ENCODE measurements at places on chromosomes 5 and 9.

- DNase-seq, result no peak
Observed at GRCh38 chr5:4699592-4699991, 440.5 kb upstream of the ADAMTS16 start.

DNA sequence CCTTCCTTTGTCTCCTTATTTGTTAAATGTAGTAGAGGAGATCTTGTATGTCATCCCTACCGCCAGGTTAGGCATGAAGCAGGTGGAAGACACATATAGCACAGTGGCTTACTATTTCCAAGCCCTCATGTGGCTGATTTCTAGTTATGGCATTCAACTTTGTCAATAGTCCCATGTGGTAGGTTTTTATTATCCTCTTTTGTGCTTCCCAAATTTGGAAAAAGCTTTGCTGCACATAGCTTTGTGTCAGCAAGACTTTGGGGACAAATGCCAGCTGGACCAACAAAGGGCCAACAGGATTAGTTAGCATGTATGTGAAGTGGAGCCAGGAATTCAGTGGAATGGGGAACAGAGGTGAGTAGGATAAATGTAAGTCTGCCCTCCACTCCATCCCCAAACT is 276.3 kb downstream of the PSAT1 start:
- no peak for DNase-seq

DNA sequence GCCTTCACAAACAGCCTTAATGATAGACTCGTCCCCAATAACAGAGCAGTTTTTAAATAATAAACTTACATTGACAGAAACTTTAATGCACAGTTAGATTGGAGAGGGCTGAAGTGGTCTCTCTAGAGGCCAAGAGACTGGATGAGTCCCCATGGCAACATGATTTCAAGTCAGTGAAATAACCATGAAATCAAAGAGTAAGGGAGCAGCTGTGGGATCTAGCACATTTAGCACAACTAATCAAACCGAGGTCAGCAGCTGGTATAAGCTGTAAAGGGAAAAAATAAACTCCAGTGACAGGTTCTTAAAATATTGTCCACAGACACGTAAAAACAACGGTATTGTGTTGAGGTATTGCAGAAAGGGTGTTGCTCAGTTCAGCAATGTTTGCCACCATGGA is 916.6 kb downstream of the DNAH5 start:
- DNase-seq, result no peak

GRCh38 chr9:13331320-13331719 is 51.8 kb upstream of the MPDZ start:
- DNase-seq, result no peak

DNA sequence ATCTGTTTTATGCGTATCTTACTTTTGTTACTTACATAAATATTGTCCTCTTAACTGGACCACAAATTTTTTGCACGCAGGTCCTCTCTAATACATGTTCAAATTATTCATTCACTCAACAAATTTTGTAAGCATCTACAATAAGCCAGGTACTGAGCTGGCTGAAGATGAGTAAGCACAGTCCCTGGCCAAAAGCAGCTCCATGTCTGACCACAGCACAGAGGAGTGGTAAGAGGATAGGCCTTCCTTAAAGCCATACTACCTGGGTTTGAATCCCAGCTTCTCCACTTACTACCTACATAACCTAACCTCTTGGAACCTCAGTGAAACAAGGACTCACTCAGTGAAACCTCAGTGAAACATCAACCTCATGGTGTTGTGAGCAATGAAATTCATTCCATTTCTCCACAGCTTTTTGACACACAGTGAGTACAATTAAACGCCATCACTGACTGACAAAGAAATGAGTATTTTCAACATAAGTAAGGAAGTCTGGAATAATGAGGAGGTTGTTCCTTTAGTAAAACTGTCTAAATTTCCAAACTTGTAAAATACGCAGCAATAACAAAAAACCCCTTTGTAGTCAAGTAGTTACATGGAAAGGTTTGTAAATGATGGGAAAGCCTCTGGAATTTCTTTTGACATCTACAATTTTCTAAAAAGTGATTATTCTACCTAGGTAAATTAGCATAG is 15.0 kb downstream of the PTAR1 start:
- DNase-seq, result no peak

GRCh38 chr5:152061095-152061494 is 136.4 kb upstream of the GLRA1 start:
- no peak for DNase-seq

GRCh38 chr9:116155698-116156039 is 2.1 kb downstream of the PAPPA start:
- peak; percentile 65 for DNase-seq

GRCh38 chr9:20041697-20042081 is 252.9 kb upstream of the SLC24A2 start:
- peak; percentile 75 for DNase-seq

- no peak for DNase-seq
Observed at GRCh38 chr9:115540091-115540490, 422.1 kb upstream of the TNC start.

DNA sequence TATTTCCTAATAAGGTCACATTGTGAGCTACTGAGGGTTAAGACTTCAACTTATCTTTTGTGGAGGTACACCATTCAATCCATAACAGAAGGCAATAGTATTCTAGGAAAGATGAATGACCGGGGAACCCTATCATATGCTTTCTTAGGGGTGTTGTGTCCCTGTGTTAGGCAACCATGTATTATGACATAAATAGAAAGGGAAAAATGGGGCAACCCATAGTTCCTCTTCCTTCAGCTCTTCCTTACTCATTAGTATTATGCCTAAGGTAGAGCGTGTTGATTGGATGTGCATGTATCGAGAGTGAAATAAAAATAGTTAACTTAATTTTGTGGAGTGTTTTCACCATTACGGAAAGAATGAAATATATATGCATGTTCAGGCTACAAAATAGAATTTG is 6.0 kb upstream of the CCNJL start:
- no peak for DNase-seq

- no peak for DNase-seq
Observed at GRCh38 chr9:103942200-103942599, 151.9 kb upstream of the SMC2 start.

DNA sequence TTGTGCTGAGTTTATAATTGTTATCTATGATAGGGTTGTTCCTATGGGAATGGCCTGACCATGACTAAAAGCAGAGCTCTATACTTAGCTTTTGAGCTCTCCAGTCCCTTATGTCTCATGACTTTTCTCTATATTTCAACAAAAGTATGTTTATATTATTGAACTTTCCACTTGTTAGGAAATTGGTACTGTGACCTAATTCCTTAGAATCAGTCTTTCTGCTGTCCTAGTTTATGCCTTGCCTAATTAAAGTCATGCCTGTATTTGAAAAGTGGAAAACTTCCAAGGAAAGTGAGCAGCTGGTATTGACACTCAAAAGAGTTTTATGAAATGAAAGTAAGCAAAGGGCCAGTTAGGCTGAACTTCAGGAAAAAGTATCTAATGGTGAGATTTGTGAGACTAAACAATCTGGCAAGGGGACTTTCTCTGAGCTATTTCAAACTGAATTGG is 68.6 kb downstream of the XRCC4 start:
- DNase-seq, result no peak

GRCh38 chr5:75566710-75567309 is 44.4 kb upstream of the ANKDD1B start:
- DNase-seq, result peak; percentile 85

DNA sequence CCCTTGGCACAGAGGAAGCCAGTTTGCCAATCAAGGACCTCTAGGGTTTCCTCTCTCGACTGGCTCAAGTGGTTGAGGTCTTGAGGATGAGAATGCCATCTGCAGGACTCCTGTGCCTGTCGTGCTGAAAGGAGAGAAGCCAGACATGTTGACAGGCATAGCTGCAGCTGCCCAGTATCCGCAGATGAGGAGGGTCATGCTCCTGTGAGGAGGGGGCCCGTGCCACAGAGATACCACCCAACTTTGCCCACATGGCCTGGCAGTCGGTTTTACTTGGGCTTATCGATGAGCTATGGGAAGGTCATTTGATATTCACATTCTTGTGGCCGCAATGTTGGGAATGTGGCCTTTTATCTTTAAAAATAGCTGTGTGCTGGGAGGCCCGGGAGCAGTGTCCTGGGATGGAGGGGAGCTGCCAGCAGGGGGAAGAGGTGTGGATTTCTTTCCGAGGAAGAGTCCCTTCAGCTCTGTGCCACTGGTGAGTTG is 17.4 kb downstream of the FRMPD1 start:
- no peak for DNase-seq

- no peak for DNase-seq
Observed at GRCh38 chr5:156526081-156526925, 199.3 kb downstream of the SGCD start.

- no peak for DNase-seq
Observed at GRCh38 chr9:83280790-83281189, 217.8 kb upstream of the RASEF start.

DNA sequence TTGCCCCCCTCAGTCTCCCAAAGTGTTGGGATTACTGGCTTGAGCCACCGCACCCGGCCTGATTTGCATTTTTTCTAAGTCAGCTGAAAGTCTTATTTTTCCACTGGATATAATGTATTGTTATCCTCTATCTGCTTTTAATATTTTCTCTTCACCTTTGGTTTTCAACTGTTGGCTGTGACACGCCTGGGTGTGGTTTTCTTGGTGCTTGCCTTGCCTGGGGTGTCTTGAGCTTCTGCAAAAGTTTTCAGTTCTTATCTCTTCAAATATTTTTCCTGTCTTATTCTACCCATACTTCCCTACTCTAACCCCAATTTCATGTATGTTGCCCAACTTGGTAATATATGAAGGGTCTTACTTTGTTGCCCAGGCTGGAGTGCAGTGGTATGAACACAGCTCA is 4.3 kb upstream of the MXD3 start:
- no peak for DNase-seq

DNA sequence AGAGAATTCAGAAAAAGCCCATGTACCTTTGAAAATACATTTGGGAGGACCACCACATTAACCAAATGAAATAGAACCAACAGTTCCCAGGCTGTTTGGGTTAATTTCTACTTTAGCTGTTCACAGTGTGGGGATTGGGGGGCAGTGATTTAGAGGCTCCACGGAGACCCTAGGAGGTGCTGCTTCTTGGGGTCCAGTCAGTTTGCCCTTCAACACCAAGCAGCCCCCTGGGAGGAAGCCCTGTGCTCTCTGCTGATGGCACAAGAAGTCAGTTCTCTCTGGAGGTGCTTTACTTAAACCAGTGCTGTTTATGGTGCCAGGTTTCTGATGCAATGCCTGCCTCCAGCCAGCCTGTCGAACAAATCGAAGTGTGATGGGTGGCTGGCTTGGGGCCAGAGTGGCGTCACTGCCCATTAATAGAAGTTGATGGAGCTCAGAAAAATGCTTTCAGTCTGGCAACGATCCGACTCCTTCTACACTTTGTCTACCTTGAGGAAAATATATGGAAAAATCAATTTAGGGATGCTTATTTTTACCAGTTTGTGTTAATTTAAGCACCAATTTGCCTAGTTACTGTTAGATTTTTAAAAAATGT is 134.0 kb downstream of the SNX18 start:
- peak; percentile 91 for DNase-seq

DNA sequence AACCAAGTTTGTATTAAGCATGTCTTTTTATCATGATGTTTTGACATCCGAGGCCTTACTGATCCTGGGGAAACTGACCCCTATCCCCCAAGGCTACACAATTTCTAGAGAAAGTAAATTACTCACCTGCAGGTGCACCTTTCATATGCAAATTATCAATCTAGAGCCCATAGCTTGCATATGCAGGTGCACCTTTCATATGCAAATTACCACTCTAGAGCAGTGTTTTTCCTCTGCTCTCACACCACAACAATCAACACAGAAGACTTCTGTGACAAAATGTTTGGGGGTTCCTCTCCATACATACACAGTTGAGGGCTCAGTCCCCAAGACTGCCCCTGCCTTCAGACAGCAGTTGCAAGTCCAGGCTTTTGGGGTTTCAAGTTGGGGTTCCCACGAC is 203.7 kb upstream of the RORB start:
- no peak for DNase-seq

DNA sequence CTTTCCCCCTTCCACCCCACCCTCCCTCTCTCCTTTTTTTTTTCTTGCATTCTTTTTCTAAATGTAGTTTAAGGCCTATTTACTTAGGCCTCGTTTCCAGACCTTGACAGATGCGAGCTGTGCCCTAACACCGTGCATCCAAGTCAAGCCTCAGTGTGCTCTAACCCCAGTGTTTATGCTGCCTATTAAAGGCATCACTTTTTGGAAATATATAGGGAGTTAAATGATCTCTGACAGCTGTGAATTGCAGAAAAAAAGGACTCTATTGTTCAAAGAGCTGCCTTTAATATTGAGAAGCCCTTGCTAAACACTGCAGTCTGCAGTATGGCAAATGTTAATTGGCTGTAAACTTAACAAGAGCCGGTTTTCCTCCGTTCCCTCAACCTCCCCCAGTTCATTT is 270.4 kb upstream of the TUT7 start:
- no peak for DNase-seq

- DNase-seq, result no peak
Observed at GRCh38 chr5:2817031-2817603, 65.6 kb upstream of the IRX2 start.

GRCh38 chr9:129944506-129945116 is 98.4 kb downstream of the FNBP1 start:
- peak; percentile 50 for DNase-seq

GRCh38 chr9:112327718-112328450 is 5.5 kb downstream of the PTBP3 start:
- DNase-seq, result no peak

DNA sequence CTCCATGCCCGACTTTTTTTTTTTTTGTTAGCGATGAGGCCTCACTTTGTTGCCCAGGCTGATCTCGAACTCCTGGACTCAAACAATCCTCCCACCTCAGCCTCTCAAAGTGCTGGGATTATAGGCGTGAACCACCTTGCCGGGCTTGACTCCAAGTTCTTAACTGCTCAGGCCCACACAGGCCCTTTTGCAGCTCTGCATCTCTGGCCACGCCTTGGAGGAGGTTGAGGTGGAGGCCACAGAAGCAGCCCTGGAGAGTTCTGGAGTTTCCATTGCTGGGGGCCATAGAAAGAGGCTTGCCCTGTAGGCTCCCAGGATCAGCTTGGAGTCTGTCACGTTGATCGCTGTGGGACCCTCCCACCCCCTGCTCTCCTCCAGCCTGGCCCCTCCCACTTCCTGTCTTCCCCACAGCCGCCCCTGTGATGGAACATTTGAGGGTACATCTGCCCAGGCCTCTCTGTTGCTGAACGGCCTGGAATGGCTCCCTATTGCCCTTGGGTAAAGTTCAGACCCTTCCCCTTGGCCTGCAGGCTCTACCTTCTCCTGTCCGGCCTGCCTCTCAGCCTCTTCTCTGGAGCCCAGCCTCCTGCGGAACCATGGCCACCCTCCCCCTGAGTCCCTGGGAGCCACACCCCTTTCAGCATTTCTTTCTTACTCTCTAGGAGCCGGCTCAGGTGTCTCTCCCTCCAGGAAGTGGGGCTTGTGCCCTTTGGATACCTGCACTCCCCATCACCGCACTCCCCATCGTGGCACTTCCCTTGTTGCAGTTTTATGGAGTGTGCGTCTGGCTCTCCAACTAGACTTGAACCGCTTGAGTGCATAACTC is 30.4 kb upstream of the IER5L start:
- DNase-seq, result peak; percentile 48

DNA sequence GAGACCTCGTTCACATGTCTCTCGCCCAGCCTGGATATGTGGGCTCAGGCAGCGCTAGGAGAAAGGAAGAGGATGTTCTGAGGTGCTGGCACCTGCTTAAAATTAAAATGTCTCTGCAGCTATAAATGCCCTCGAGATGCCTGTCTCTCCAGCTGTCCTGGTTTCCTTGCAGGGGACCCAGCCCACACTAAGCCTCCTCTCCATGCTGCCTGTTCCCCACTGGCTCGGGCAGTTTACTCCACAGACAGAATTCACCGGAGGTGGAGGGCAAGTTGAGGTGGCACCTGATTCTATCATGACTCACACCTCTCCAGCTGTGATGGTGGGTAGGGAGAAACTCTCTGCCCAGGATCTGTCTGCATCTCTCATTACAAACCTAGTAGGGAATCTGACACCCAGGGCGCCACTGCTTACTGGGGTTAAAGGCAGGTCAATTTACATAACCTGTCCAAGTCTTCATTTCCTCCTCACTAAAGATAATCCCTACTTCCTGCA is 420.9 kb downstream of the SPOCK1 start:
- DNase-seq, result no peak
